ENCODE measurements at places on chromosomes 1 and 21.

DNA sequence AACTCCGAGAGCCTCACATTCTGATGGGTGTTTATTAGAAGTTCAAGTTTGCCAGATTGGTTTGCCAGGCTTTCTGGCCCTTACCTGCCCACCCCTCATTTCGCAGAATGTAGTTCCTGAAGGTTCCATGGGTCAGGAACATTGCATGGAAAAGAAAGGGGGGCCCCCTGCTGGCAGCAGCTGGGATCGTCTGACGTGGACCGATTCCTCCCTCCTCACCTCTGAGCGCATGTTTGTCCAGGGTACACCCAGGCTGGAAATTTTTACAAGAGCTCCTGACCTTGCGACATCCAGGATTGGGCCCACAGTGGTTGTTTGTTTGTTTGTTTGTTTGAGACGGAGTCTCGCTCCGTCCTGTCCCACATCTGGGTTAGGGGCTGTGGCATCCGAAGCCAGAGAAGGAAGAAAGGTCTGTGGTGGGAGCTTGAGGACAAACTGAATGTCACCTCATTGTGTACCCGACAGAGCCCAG lies 126.0 kb upstream of the TMEM51 start:
- DNase-seq, result no peak

DNA sequence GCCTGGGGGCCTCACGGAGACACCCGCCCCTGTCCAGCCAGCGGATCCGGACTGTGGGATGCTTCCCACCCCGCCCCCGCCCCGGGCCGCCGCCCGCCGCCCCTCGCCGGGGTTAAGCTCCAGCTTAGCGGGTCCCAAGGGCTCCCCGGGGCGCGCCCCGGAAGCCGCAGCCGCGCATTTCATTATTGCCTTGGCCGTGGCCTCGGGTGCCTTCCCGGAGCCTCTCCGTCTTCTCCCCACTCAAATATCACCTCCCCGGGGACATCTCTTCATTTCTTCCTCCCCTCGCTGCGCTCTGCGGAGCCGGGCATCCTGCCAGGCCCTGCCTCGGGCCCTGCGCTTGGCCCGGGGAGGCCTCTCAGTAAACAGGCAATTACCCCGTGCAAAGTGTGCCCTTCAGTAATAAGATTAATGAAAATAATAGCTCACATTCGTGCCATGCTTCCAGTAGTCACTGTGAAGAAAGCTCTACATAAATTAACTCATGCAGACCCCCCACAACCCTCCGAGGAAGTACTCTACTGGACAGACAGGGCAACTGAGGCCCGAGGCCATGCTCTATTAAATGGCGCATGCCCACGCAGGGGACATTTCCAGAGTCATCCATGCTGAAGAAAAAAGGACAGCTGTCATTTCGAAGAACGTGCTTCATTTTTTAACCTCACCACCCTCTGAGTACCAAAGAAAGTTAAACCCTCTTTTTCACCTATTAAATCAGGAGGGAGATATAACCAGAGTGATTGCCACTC lies 49.9 kb upstream of the LAPTM5 start:
- DNase-seq, result no peak

GRCh38 chr1:34292472-34292871 lies 115.8 kb downstream of the C1orf94 start:
- no peak for DNase-seq

GRCh38 chr1:225830841-225831240 lies 20.9 kb downstream of the EPHX1 start:
- DNase-seq, result no peak

GRCh38 chr1:119367432-119368124 lies 1.0 kb upstream of the HAO2 start:
- no peak for DNase-seq

DNA sequence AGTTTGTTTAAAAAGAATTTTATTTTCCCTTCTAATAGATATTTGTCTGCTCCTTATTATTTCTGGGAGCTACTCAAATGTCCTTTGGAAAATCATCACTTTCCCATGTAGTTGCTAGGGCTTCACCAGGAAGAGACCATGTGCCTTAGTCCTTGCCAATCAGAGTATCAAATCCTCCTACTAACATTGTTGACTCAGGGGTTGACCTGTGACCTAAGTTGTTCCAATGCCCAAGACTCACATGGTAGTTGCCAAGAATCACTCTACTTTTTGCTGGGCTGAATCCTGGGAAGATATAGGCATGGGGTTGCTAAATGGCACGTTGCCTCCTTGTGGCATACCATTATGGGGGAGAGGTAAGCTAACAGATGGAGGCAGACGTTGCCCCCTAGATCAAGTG lies 58.2 kb upstream of the FOXD3 start:
- DNase-seq, result no peak

DNA sequence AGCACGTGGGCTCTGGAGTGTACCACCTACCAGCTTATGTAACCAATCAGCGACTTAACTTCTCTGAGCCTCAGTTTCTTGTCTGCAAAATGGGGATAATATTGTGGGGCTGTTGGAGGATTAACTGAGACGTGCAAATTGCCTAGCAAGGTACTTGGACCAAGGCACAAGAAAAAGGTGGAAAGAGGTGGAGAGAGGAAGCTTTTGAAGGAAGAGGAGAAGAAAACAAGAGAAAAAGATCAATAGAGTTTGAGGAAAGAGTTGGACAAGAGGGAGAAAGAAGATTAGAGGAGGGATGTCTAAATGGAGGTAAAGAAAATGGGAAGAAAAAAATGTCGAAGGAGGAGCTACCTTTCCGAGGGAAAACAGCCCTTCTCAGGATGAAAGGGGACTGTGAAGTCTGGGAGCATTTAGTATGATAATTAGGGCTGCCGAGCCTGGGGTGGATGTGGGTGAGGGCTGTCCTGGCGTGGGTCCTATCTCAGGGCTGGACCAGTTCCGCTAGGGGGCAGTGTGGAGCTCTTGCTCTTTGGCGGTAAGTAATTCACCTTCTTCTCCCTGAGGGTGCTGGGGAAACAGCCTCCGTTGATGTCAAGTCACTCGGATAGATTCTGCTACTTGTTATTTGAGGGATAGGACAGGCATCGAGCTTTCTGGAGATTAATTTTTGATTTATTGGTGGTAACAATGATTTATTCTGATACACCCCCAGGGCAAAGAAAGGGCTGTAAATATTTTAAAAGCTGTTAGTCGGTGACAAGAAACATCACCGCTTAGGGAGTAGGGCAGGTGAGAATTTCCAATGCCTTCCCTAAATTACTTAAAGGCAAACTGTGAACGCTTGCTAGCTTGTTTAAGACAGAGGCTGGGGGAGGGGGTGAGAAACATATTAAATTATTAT lies 79.0 kb upstream of the NFASC start:
- DNase-seq, result peak; percentile 68

- no peak for DNase-seq
Measured at GRCh38 chr21:42622284-42622683, 31.1 kb upstream of the PDE9A start.

- no peak for DNase-seq
Measured at GRCh38 chr1:36355811-36356210, 29.9 kb downstream of the STK40 start.

GRCh38 chr1:179493323-179493722 lies 82.4 kb downstream of the NPHS2 start:
- no peak for DNase-seq

DNA sequence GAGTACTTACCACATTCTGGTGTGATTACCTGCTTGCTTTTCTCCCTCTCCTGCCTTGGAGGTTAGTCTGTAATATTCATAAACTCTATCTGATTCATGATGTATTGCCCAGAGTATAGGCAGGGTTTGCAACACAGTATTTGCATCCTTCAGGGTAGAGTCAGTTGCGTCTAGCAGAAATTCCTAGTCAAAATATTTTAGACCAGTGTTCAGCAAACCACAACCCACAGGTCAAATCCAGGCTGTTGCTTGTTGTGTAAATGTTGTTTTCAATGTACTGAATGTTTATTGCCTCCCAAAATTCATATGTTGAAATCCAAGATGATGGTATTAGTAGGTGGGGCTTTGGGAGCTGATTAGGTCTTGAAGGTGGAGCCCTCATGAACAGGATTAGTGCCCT lies 82.9 kb downstream of the NGF start:
- DNase-seq, result no peak

- DNase-seq, result no peak
Measured at GRCh38 chr1:240171907-240172306, 80.2 kb downstream of the FMN2 start.
